Activated naive CD4-positive, alpha-beta T cell treated with anti-CD3 and anti-CD28 coated beads, Interleukin-2, amount 10 ng/mL, durations not matched to agents 7 days and 5 days (primary cell): ENCODE measurements at places on chromosomes 7 and 10.
A peak's percentile ranks its signal among the peaks of the same experiment; 100 is the strongest.

- DNase-seq, result no peak
Measured at GRCh38 chr10:109887243-109887642, 36.1 kb downstream of the XPNPEP1 start.

- no peak for DNase-seq
Measured at GRCh38 chr7:14483663-14484062, 418.9 kb downstream of the DGKB start.

GRCh38 chr10:2786251-2786650 is 281.1 kb upstream of the PFKP start:
- DNase-seq, result no peak

- no peak for DNase-seq
Measured at GRCh38 chr7:92763636-92764423, 72.5 kb downstream of the CDK6 start.

DNA sequence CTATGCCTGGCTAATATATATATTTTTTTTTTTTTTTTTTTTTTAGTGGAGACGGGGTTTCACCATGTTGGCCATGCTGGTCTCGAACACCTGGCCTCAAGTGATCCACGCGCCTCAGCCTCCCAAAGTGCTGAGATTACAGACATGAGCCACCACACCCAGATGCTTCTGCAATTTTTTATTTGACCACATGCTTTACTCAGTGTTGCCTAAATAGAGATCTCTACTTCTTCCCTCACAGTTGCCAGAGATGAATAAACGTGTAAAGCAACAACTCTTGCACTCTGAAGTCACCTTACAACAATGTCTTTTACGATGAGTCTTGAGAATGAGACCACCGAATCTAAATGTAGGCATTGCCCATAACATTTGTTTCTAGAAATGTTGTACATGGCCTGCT is 107.9 kb upstream of the FRMD4A start:
- DNase-seq, result no peak

GRCh38 chr7:124652237-124652636 is 113.4 kb downstream of the GPR37 start:
- no peak for DNase-seq

- peak; percentile 79 for DNase-seq
Measured at GRCh38 chr7:129210256-129210988, 14.4 kb upstream of the AHCYL2 start.

DNA sequence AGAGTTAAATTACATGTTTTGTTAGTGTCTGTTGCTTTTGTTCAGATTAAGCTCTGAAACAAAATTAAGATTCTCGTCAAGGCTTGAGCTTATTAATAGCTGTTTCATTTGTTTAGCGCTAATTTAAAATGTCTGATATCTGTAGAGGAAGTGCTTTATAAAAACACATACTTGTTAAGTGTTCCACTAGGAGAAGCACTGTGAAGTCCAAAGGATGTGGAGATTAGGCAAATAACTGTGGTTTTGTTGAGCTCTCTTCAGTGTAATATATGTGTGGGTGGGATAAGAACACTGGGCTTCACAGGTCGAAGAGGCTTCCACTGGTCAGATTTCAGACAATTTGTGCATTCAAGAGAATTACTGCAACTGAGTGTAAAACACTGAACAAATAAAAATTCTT is 242.0 kb downstream of the AUTS2 start:
- no peak for DNase-seq

DNA sequence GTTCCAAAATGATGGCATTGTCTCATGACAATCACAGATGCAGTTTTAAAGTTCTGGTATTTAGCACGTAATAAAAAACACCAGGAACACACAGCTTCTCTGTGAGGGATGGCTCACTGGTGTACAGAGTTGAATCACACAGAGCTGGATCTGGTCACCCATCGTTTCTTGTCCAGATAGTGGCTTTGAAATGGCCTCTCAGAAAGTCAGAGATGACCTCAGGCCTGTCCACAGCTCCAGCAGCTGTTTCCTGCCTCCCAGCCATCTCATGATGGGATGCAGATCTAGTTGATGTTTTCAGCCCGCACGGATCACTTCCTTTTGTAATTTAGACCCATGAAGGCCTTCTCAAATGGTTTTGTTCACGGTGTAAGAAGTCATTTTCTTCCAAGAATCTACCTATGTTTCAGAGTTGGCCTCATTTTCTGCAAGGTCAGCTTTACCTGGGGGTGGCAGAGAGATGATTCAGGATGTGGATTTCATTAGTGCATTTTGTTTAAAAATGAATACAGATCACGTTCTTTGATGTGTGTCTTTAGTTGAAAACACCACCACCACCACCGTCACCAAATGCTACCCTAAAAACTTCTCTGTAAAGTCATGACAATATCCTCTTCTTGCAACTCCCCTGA is 166.2 kb downstream of the SNX10 start:
- no peak for DNase-seq

GRCh38 chr10:26727005-26727404 is 29.5 kb downstream of the PDSS1 start:
- DNase-seq, result no peak

GRCh38 chr10:60299961-60300883 is 89.5 kb downstream of the ANK3 start:
- DNase-seq, result no peak

- no peak for DNase-seq
Measured at GRCh38 chr7:140643416-140643815, 2.8 kb upstream of the DENND2A start.

DNA sequence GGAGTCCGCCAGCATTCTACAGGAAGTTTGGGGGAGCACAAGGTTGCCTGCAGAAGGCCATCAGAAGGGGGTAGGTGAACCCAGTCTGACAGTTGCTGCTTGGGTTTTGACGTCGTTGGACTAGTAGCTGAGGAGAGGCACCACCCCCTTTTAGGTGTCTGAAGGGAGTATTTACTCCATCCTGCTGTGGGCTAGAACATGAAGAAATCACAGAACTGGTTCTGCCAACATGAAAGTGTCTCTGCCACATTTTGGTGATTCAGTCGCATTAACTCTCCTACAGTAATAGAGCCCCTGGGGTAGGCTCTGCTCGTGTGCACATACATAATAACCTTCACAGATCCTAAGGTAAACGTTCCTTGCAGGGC is 834 bp upstream of the TRIL start:
- DNase-seq, result no peak

DNA sequence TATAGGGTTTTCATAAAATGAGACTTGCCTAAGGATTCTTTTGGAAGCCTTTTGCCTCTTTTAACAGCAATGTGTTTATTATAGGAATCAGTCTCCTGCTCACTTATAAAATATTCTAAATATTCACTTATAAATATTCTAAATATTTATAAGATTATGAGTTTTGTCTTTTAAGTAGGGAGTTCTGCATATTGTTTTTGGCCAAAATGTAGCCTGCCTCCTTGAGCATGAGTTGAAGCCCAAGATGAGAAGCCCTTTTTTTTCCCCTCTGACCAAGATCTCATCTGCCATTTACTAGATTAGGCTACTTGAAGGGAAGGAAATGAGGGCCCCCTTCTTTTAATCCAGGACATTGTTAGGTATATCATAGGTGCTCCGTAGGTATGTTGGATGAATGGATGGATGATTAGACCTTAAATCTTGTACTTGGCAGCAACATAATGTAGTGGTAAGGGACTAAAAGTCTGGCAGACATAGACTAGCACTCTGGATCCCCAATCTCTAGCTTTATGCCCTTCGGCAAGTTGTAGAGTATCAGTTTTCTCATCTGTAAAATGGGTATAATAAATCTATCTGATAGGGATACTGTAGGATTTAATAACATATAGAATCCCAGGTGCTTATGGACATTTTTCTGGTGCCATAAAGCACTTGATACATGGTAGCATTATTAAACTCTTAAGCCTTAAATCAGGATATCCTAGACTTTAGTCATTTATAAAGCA is 59.1 kb downstream of the ARID5B start:
- DNase-seq, result no peak

GRCh38 chr10:28343252-28343651 is 40.4 kb upstream of the MPP7 start:
- DNase-seq, result no peak

- DNase-seq, result no peak
Measured at GRCh38 chr10:14695847-14696480, 78.7 kb downstream of the FAM107B start.

DNA sequence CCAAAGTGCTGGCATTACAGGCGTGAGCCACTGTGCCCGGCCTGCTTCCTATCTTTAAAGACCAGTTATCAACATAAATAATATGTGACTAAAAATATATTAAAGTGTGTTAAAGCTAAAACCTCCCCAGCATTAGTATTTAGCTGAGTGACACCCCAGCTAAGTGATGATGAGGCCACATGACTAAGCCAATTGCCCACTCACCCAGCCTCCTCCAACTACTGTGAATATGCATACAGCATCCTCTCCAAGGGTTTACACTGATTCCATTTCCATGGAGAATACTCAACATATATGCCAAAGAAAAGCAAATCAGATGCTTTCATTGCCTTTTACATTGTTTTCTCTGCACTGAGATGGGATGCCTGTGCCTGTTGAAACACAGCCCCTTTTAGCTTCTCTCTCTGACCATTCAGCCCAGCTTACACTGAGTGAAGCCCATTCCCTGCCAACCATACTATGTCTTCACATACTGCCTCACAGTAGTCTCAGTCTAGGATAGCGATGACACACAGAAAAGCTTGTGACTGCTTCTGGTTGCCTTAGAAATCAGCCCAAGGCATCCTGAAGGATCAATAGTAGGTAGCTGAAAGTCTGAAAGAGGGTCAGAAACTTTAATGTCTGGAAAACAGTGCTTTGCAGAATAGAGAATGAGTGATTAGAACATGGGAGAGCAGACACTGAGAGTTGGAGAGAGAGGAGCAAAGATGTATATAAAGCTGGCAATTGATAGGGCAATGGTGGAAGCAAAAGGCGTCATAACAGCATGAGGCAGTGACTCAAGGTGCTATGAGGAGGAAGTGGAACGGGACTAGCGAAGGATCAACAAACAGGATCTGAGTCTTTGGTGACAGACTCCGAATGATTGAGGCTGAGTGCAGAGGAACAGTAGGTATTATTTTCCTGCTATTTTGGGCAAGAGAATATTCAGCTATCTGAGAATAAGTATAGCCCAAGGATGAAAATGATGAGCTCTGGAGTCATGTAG is 19.8 kb upstream of the ATE1 start:
- DNase-seq, result no peak

DNA sequence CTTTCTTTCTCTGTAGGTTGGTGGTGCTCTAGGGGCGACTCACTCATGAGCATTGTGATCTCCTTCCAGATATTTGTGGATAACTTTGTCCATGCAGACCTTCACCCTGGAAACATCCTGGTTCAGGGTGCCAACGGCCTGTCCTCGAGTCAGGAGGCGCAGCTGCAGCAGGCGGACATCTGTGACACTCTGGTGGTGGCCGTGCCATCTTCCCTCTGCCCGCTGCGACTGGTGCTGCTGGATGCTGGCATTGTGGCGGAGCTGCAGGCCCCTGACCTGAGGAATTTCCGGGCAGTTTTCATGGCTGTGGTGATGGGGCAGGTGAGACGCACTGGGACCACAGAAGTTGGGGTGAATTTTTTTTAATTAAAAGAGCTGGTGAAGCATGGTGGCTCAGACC is 9.6 kb upstream of the NDUFB2 start:
- no peak for DNase-seq

DNA sequence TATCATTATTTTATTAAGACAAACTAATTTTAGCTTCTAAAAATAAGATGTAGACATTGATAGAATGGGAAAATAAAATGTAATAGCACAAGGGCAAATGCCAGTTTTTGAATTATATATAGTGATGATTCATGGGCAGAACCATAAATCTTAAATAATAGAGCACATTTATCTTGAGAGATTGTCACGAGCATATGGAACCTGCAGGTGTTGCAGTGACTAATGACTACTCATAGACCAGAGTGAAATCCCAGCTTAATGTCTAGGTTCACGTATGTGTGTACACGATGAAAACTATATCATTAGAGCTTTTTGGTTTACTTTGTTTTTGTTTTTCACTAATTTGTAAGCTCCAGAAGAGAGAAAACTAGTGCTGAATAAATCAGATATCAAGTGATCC is 150.2 kb upstream of the CACNA2D1 start:
- no peak for DNase-seq

- peak; percentile 64 for DNase-seq
Measured at GRCh38 chr10:15167411-15168290, 842 bp downstream of the NMT2 start.
